Hepatocyte (in vitro differentiated cells): ENCODE measurements at places on chromosomes 11 and 22. TPM values are rescaled to one million over a fixed set of nuclear protein-coding genes. Genes with fewer than 3 reads are reported as not detected.

Gene CNGA4
- polyA plus RNA-seq: 0.25 and 0.50 TPM in 2 replicates

Gene OR5M11
- polyA plus RNA-seq: not detected in 2 replicates

DNA sequence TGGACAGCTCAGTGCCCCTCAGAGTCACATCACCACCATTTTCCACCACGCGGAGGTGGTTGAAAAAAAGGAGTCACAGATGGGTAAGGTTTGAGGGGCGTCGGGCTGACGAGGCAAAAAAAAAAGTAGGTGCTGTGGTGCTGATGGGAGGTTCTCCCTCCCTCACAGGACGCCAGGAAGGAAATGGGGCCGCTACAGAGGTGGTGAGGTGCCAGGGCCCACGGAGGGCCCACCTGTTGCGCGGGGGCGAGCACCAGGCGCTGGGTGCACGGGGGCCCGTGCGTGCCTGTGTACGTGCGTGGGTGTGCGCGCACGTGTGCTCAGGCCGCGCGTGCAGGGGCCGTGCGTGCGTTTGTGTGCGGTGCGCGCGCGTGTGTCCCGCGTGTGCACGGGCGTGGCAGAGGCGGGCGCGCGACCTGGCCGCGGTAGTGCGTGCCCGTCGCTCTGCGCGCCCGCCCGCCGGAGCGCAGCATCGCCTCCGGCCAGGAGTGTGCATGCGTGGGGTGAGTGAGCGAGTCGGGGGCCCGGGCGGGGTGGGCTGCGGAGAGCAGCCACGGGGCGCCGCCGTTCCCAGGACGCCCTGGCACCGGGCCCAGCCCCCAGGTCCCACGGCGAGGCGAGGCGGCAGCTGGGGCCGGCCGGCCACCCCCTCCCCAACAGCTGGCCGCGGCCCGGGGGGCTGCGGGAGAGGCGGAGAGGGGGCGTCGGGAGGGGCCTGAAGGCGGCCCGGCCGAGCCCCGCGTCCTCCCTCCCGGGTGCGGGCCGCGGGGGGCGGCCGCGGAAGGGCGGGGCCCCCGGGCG, 2.8 kb downstream of the PDGFB start:
- peak; percentile 48 for DNase-seq

DNA sequence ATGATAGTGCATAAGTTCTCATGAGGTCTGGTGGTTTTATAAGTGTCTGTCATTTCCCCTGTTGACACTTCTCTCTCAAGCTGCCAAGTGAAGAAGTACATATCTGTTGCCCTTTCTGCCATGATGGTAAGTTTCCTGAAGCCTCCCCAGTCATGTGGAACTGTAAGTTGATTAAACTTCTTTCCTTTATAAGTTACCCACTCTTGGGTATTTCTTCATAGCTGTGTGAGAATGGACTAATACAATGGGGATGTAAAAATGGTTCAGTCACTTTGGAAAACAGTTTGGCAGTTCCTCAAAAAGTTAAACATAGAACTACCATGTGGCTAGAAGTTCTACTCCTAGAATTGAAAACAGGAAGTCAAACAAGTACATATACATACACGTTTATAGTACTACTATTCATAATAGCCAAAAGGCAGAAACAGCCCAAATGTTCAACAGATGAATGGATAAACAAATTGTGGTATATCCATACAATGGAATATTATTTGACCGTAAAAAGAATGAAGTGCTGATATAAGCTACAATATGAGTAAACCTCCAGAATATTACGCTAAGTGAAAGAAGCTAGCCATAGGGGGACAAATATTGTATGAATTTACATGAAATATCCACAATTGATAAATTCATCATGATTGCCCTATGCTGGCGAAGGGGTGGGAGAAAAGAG, 16.0 kb upstream of the DKK3 start:
- DNase-seq: no peak

DNA sequence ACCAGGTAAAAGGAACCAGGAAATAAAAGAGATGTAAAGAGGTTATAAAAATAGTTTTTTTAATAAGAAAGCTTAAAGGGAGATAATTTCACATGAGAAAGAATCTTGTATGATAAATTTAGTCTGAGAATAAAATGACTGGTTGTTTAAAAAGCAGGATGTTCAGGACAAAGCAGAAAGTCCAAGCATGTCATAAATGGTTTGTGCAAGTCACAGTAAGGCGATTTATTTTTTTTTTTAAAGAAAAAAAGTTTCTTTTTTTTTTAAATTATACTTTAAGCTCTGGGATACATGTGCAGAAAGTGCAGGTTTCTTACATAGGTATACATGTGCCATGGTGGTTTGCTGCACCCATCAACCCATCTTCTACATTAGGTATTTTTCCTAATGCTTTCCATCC, 30.8 kb downstream of the GLYATL2 start:
- no peak for DNase-seq

GRCh38 chr11:15957234-15957633, 399.1 kb downstream of the SOX6 start:
- DNase-seq: no peak
